Adipocyte (in vitro differentiated cells): ENCODE measurements at places on chromosomes 3 and 15.
A peak's percentile ranks its signal among the peaks of the same experiment; 100 is the strongest.

DNA sequence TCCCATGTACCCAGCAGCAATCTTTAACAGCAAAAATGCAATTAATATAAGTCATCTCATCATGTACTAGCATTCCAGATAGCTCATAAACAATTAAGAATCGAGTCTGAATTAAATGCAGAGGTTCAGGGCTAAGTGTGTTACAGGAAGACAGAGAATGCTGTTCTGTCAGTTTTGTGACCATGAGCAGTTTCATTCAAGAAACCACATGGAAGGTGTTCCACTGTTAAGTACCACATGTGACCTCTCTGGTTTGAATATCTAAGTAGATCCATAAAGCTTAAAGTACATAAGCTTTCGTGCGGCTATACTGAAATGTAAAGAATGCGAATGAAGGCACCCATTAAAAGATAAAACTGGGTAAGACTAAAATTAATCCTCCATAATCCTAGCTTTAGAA, 272.3 kb downstream of the IL5RA start:
- DNase-seq: no peak

GRCh38 chr15:75177360-75178071, 24.2 kb upstream of the C15orf39 start:
- no peak for DNase-seq

DNA sequence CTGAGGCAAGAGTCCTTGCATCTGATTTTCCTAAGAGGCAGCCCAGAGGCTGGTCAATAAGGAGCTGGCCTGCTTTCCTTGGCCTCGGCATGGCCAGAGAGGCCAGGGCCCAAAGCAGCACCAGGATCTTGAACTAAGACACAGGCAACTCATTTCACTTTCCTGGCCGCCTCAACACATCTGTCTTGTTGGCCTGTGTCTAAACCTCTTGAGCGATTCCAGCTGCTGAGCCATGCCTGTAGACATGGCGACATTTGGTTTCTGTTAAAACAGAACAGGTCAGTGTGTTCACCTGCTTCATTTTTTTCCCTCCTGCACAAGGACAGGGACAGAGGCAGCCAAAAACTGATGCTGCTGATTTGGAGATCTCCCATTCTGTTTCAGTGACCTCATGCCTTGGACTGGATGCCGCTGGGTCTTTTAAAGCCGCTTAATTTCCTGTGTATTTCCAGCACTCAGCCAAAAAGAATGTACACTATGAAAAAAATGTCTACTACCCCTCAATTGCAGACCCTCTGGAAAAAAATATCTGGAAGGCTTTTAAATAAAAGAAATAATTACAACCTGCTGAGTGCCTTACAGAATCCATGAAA, 266.6 kb upstream of the ICE2 start:
- peak; percentile 64 for DNase-seq

GRCh38 chr3:115922681-115923347, 299.5 kb downstream of the GAP43 start:
- DNase-seq: peak; percentile 49

DNA sequence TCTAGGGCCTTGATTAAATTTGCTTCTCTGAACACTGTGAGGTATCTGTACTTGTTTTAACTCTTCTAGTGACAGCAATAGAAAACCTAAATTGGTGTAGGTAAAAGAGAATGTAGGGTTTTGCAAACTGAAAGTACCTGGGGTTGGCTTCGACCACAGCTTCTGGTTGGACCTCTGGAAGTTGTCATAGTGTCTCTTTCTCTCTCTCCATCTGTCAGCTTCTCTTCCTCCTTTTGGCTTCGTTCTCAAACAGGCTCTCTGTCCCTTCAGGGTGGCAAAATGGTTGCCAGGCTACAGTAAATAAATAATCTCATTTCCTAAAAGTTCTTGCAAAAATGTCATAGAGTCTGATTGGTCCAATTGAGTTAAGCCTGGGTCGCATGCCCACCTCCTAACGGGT, 149.3 kb upstream of the CTDSPL start:
- no peak for DNase-seq

DNA sequence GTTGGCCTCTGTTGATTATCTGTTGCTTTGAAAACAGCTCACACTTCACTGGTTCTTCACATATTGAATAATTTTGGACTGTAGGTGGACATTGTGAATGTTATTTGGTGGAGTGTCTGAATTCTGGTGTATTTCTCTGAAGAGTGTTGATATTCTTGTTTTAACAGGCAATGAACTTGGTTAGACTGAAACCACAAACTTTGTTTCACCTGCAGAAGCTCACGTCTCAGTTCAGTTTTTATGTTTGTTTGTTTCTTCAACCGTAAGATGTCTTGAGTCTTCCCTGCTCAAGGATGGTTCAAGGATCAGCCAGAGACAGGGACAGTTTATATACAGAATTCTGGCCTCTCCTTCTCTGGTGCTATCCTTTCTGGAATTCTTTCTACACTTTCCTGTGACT, 43.6 kb downstream of the C3orf20 start:
- DNase-seq: no peak

- DNase-seq: no peak
These were observed 35.3 kb downstream of the ARHGEF26 start for GRCh38 chr3:154156530-154156929.

DNA sequence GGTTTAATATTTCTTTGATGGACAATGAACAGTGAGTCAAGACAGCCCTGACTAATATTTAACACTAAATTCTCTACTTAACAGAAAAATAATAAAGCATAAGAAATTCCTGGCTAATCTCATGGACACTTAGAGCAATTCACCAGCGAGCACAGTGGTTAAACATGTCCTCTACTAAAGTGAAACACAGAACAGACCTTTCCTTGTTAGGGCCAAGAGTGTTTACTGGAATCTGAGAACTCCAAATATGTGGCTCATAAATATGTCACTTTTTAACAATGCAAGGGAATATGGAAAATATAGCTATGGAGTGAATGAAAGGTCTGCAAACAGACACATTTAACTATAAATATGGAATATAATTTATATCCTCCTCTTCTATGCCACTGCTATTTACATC, 18.6 kb upstream of the IGSF10 start:
- no peak for DNase-seq

- no peak for DNase-seq
These were observed 103.1 kb upstream of the TLE3 start for GRCh38 chr15:70200511-70201424.

- DNase-seq: no peak
These were observed 2.8 kb upstream of the PLXNB1 start for GRCh38 chr3:48432411-48433371.

- DNase-seq: no peak
These were observed 747.3 kb downstream of the CADM2 start for GRCh38 chr3:85706130-85706529.

- no peak for DNase-seq
These were observed 1088.9 kb downstream of the NAALADL2 start for GRCh38 chr3:175948041-175948440.

GRCh38 chr3:36924744-36925521, 19.9 kb downstream of the TRANK1 start:
- no peak for DNase-seq

DNA sequence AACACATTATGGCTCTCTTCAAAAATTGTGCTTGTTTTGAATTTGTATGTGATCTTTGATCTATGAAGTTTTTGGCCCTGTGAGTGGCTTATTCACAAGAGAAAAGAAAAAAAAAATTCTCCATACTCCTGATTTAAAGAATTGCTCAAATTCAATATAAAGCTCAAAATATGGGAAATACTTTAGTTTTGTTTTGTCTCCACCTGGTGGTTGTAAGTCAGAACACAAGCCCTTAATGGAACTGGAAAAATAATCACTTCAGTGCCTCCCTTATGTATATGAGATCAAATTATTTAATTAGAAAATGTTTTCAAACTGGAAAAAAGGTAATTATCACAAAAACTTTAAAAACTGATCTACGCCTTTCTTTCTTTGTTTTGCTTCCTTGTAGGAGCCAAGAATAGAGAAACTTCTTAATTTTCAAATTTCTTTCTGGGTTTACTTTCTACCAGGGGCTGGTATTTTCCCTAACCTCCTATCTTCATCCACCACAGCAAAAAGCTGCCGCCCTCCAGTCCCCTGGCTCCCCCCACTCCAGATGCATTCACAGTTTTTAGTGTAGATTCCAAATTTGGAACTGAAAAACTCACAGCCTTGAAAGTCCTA, 50.6 kb downstream of the SERP1 start:
- DNase-seq: peak; percentile 85

GRCh38 chr15:40857601-40858341, 13.9 kb downstream of the SPINT1 start:
- DNase-seq: peak; percentile 84

GRCh38 chr3:73706771-73707170, 82.0 kb upstream of the PDZRN3 start:
- no peak for DNase-seq

- DNase-seq: no peak
These were observed 354.1 kb downstream of the SHQ1 start for GRCh38 chr3:72494130-72494529.

GRCh38 chr15:39834256-39834655, 51.6 kb upstream of the FSIP1 start:
- DNase-seq: peak; percentile 68

DNA sequence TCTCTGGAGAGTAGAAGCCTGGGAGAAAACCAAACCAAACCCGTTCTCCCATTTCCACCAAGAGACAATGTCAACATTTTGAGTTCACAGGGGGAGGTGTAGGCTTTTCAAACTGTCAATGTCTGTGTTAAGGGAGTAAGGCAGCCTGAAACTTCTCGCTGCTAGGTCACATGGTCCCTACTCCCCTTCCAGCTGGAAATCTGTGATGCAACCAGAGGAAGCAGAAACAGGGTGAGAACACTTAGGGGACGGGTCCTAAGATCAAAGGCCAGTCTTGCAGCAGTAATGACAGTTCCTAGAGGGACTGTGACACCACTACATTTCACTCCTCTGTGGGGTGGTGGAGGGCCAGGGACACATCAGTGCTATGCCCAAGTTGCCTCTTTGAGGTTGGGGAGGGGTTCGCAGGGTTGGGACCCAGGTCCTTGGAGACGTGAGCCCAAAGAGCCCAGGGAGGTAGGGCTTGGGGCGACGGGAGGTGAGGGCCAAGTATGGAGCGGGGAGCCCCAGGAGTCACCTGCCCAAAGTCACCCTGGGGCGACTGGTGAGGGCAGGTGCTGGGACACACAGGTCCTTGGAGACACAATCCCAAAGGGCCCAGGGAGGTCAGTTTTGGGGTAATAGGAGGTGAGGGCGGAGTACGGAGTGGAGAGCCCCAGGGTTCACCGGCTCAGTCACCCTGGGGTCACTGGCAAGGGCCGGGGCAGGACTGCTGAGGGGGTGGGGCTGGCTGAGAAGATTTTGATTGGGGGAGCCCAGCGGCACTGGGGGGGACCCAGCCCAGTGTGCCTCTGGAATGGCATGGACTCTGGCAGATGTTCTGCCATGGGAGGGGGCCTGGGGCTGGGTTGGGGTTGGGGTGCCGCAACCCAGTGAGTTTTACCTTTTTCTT, 582 bp downstream of the GOLGA6L2 start:
- no peak for DNase-seq

DNA sequence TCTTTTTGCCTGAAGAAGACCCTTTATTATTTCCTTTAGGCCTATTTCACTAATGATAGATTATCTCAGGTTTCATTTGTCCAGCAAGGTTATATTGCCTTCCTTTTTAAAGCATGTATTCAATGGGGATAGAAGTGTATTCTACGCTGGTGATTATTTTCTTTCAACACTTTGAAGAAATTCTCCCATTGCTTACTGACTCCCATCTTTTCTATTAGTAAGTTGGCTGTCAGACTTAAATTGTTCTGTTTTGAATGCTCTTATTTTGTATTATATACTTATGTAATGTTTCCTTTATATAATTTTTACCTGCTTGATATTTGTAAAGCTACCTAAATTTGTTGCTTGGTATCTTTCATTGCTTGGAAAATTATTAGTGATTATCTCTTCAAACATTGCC, 445.1 kb upstream of the RASGRP1 start:
- no peak for DNase-seq

DNA sequence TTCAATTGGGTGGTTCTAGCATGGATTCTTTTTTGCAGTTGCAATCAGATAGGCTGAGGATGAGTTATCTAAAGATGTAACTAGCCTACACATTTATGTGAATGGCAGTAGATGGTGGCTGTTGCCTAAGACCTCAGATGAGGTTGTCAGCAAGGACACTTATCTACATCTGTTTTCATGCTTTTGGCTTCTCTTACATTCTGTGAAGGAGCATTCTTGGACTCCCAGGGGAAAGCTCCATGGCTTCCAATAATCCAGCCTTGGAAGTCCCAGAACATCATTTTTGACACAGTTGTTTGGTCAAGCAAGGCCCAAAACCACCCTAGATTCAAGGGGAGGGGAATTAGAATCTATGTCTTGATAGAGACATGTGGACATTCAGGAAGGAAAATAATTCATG, 332.2 kb upstream of the RBMS3 start:
- no peak for DNase-seq

- DNase-seq: peak; percentile 80
These were observed 1560.4 kb downstream of the OTOL1 start for GRCh38 chr3:163056874-163057497.

DNA sequence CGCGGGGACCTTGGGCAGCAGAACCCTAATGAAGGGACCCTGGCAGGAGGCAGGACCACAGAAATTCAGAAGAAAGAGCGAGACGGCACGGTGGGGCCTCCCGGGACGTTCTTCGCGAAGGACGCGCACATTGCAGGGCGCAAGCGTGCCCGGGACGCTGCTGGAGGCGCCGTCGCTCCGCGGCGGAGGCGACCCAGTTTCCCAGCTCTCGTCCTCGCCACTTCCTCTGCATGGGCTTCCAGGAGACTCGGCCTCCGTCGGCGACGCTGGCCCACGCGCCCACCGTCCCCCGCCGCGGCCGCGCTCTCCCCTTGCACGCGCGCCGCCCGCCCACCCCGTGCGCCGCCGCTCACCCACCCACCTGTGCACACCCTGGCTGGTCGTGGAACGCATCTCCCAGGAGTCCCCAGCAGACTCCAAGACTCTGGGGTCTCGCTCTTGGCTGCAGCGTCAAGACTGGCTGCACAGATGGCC, 31.8 kb upstream of the SMAD3 start:
- no peak for DNase-seq

GRCh38 chr15:101537483-101538080, 48.1 kb upstream of the PCSK6 start:
- peak; percentile 6 for DNase-seq

DNA sequence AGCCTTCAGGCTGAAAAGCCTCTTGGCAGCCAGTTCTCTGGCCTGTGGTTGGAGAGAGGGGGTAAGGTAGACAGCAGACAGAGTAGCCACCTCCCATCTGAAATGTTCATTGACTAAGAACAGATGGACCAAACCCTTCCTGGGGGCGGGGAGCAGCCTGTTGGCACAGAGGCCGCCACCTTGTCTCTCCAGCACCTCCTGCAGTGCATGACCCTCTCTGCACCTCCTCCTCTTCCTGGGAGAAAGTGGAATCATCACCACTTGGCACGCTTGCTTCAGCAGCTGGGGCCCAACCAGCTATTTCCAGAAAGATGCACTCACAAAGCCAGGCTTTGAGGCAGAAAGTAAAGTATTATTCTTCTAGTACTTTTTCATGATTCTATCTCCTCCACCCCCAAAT, 313.4 kb upstream of the CHRM5 start:
- no peak for DNase-seq

DNA sequence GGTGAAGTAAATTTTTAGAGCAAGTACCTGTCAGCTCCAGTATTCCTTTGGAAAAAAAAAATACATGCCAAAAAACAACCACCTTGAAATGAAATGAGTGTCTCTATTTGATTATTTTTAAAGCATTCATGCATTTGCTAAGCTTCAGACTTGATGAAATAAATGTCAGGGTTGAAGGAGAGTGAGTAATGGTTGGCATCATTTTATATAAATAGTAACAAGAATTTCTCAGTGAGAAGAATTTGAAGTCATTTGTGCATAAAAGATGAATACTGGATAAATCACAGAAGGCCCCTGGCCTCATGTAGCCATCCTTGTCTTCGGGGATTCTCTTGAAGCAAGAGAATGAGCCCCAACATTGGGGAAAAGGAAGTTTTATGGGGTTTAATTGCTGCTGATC, 318.4 kb downstream of the LPP start:
- DNase-seq: peak; percentile 73
